Activated CD4-positive, CD25-positive, alpha-beta regulatory T cell treated with anti-CD3 and anti-CD28 coated beads, Interleukin-2, amount 50 U/mL, for 72 hours (primary cell): ENCODE measurements at places on chromosomes 16 and 17.

- DNase-seq: no peak
Observed at GRCh38 chr17:21152731-21153130, 26.0 kb downstream of the DHRS7B start.

- DNase-seq: no peak
Observed at GRCh38 chr17:58184308-58184985, 8.1 kb upstream of the EPX start.

GRCh38 chr16:69017036-69017783 is 88.2 kb upstream of the HAS3 start:
- no peak for DNase-seq

DNA sequence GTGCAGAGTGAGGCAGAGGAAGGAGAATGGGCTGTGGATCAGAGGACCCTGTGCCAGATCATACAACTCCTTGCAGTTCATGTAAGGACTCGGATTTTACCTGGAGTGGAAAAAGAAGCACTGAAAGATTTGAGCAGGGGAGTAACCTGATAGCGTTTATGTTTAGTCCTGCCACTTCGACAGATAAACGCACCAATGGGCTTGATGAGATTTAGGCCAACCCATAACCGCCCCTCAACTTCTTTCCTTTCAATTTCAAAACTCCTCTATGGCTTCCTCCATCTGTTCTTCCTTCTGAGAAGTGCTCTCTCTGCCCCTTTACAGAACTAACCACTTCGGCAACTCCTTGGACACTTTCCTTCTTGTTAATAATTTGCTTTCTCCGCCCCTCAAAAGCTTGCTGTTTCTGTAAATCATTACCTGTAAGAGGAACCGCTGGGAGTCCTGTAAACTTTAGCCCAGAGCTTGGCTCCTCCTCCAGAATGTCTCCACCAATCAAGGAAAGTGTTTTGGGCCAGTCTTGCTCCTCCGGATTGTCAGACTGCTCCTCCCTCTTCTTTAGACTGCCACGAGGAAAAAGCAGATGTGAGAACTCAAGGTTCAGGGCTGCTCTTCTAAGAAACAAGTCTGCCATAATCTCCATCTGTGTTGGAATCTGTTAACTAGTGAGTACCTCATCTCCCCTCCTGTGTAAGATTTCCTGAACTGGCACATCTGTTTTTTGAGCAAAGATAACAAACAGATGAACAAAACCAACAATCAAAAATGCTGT is at the start of gene ACSM3:
TSS of gene ACSM3 (plus strand) at position 554 of the 772 bp plus-strand sequence. CDS start 6,021 bp downstream, outside the sequence.
- peak; percentile 52 for DNase-seq
